ENCODE measurements at places on chromosomes 13 and 19. TPM values are rescaled to one million over a fixed set of nuclear protein-coding genes. Genes with fewer than 3 reads are reported as not detected.

The ZNF90 gene
- 3.6 TPM for total RNA-seq

GRCh38 chr13:75906315-75906714 lies 270.2 kb downstream of the LMO7 start:
- peaks cover 4% of the 10 kb centered on the region for H3K4me1 ChIP-seq
- H3K27me3 ChIP-seq: no peaks in the 10 kb centered on the region
- no peak for DNase-seq
- no peaks in the 10 kb centered on the region for H3K36me3 ChIP-seq
- no peak overlapping the region for H3K27ac ChIP-seq

- no peak overlapping the region for H3K4me3 ChIP-seq
- H3K27me3 ChIP-seq: no peaks in the 10 kb centered on the region
- peaks cover 3% of the 10 kb centered on the region for H3K4me1 ChIP-seq
- DNase-seq: no peak
Observed at GRCh38 chr19:45244133-45244794, 943 bp downstream of the EXOC3L2 start.

- H3K4me3 ChIP-seq: no peak overlapping the region
- no peak overlapping the region for H3K27ac ChIP-seq
- no peaks in the 10 kb centered on the region for H3K36me3 ChIP-seq
- peak; percentile 52 for DNase-seq
Observed at GRCh38 chr19:55304279-55304978, 20.6 kb downstream of the BRSK1 start.

- no peaks in the 10 kb centered on the region for H3K27me3 ChIP-seq
- H3K27ac ChIP-seq: no peak overlapping the region
- H3K36me3 ChIP-seq: no peaks in the 10 kb centered on the region
- no peak overlapping the region for H3K4me3 ChIP-seq
- no peaks in the 10 kb centered on the region for H3K4me1 ChIP-seq
Observed at GRCh38 chr13:108419768-108420167, 150.2 kb downstream of the TNFSF13B start.

- no peaks in the 10 kb centered on the region for H3K4me1 ChIP-seq
- H3K27ac ChIP-seq: no peak overlapping the region
- no peaks in the 10 kb centered on the region for H3K27me3 ChIP-seq
- H3K4me3 ChIP-seq: no peak overlapping the region
- DNase-seq: no peak
Observed at GRCh38 chr13:74258961-74259360, 124.8 kb upstream of the KLF12 start.

The MIA gene
- total RNA-seq: 2.0 TPM

- H3K4me3 ChIP-seq: no peak overlapping the region
- DNase-seq: no peak
- H3K27me3 ChIP-seq: no peaks in the 10 kb centered on the region
- no peaks in the 10 kb centered on the region for H3K4me1 ChIP-seq
- H3K27ac ChIP-seq: no peak overlapping the region
- H3K36me3 ChIP-seq: no peaks in the 10 kb centered on the region
Observed at GRCh38 chr13:100917011-100917410, 242.4 kb upstream of the TMTC4 start.

GRCh38 chr13:31929031-31929770 lies 102.4 kb upstream of the FRY start:
- peaks cover 5% of the 10 kb centered on the region for H3K4me1 ChIP-seq
- H3K36me3 ChIP-seq: no peaks in the 10 kb centered on the region
- no peak overlapping the region for H3K27ac ChIP-seq
- DNase-seq: no peak

DNA sequence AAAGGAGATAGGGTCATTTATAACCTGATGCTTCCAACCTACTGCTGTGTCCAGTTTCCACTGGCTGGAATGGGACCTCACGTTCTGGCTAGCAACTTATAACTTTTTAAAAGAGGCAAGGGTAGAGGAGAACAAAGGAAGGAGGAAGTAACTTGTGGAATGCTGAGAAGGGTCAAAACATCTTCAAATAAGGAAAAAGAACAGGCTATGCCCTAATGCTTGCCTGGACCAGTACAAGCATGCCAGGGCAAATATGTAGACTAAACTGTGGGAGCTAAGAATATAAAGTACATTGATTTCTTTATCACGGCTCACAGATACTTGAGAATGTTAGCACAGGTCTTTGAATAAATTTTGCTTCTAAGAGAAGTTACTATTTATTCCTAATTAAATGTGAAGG lies 1.5 kb upstream of the ZNF561 start:
- peaks cover 7% of the 10 kb centered on the region for H3K4me1 ChIP-seq
- H3K27me3 ChIP-seq: no peaks in the 10 kb centered on the region
- DNase-seq: no peak

DNA sequence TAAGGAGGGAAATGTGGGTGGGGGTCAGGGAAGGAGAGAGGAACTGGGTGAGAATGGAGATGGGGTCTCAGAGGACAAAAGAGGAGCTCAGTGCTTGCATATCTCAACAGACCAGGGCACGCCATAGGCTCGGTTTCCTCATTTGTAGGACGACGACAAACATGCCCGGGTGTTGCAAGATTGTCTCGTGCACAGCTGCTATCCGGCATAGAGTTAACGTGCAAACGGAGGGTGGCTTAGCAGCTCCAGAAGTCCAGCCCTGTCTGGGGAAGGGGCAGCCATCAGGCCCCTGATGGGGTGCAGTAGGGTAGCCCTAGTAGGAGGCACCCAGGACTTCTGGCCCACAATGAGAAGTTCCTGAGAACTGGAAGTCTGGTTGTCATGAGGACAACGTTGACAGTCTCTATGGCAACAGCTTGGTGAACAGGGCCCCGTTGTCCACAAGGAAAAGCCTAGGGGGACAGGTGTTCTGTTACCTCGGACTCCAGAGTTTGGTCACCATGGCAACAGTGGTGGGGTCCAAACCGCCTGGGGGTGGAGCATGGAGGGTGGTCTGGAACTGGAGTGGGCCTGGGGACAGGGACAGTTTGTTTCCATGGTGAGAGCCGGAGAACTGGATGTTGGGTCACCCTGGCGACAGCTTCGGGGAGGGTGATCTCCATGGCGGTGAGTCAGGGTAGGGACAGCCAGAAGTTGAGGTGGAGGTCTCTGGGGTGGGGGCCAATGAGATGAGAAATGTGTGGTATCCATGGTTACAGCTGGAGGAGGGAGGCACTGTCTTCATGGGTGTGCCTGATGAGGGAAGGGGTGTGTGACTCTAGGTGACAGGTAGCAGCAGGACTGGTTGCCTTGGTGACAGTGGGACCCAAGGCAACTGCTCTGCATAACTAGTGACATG lies 16.8 kb downstream of the TM6SF2 start:
- no peak overlapping the region for H3K4me3 ChIP-seq
- H3K27me3 ChIP-seq: no peaks in the 10 kb centered on the region
- H3K4me1 ChIP-seq: peaks cover 2% of the 10 kb centered on the region
- no peak for DNase-seq
- no peaks in the 10 kb centered on the region for H3K36me3 ChIP-seq

GRCh38 chr13:28953714-28954418 lies 133.7 kb downstream of the MTUS2 start:
- H3K4me1 ChIP-seq: no peaks in the 10 kb centered on the region

GRCh38 chr19:49829721-49830120 lies 11.6 kb downstream of the MED25 start:
- no peaks in the 10 kb centered on the region for H3K36me3 ChIP-seq
- no peak for DNase-seq
- no peak overlapping the region for H3K27ac ChIP-seq
- H3K4me1 ChIP-seq: peaks cover 3% of the 10 kb centered on the region
- no peak overlapping the region for H3K4me3 ChIP-seq
- no peaks in the 10 kb centered on the region for H3K27me3 ChIP-seq

DNA sequence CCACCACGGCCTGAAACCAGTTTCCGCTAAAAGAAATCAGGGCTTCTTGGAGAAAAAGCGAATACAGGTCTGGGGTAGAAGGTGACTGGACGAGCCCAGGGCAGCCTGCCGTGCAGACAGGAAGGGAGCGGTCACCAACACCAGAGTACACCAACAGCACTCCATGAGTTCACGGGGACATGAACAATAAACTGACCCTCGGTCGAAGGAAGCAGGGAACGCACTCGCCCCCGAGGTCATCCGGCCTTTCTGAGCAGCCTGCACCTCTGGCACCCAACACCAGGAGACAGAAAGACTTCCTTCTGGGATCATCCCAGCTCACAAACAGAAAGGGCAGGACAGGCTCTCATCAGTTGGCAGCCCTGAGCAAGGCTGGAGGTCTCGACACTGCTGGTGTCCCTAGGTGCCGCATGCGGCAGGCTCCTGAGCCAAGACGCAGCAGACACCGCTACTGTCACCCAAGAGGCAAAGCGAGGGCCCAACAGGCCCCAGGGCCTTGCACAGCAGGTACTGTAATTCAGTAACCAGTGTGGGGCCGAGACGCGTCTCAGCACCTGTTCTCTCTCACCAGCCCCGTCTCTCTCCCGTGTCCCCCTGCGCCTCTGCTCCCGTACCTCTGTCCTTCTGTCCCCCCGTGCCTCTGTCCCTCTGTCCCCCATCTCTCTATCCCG lies 18.0 kb downstream of the DCUN1D2 start:
- H3K27ac ChIP-seq: no peak overlapping the region
- H3K27me3 ChIP-seq: no peaks in the 10 kb centered on the region
- H3K4me3 ChIP-seq: no peak overlapping the region

DNA sequence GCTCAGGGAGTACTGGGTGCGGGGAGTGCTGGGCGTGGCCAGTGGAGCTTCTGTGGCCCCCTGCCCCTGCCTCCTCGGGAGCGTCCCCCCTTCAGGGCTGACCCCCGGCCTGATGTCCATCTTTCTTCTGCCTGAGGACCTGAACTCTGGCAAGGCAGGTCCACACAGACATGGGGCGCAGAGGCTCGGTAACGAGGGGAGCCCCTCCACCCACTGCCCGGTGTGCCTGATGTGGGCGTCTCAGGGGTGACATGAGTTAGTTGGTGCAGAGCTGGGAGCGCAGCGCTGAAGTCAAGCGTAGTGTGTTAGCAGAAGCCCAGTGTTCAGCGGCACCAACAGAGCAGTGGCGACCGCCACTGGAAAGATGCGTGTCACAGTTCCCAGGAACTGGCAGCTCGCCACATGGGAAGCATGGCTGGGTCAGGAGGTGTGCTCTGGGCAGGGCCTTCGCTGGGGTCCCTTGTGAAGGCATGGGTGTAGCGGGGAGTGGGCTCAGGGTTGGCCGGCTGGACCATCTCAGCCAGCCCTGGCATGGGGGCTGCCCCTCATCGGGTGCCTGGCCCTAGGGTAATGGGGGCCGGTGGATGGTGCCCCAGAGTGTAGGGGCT lies 11.5 kb downstream of the THOP1 start:
- no peak for DNase-seq
- no peaks in the 10 kb centered on the region for H3K27me3 ChIP-seq
- H3K36me3 ChIP-seq: no peaks in the 10 kb centered on the region
- H3K4me3 ChIP-seq: no peak overlapping the region
- H3K4me1 ChIP-seq: no peaks in the 10 kb centered on the region

GRCh38 chr13:73142071-73142470 lies 83.3 kb downstream of the KLF5 start:
- no peak for DNase-seq
- no peaks in the 10 kb centered on the region for H3K27me3 ChIP-seq
- H3K27ac ChIP-seq: no peak overlapping the region
- no peak overlapping the region for H3K4me3 ChIP-seq

DNA sequence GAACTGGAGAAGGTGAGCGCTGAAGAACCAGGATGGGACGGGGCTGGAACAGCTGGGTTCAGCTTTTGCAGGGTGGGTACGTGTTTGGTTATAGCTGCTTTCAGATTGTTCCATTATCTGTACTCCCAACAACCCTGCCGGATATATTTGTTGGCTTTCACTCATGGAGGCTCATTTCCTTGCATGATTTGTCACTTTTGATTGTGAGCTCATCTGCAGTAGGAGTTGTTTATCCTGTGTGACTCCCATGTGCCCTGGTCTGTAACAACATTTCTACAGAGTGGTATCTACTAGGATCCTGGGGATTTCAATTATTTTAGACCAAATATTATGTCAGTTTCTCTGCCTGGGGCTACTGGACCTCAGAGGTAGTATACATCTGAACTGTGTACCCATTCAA lies 5.4 kb downstream of the ARL11 start:
- no peaks in the 10 kb centered on the region for H3K27me3 ChIP-seq
- no peaks in the 10 kb centered on the region for H3K36me3 ChIP-seq
- H3K27ac ChIP-seq: no peak overlapping the region
- H3K4me3 ChIP-seq: no peak overlapping the region

- H3K27me3 ChIP-seq: no peaks in the 10 kb centered on the region
- DNase-seq: no peak
- no peaks in the 10 kb centered on the region for H3K4me1 ChIP-seq
- H3K27ac ChIP-seq: no peak overlapping the region
Observed at GRCh38 chr19:47124937-47125668, 5.5 kb upstream of the SAE1 start.

GRCh38 chr19:52296400-52296772 lies 583 bp upstream of the ZNF480 start:
- H3K27me3 ChIP-seq: no peaks in the 10 kb centered on the region
- peaks cover 4% of the 10 kb centered on the region for H3K4me1 ChIP-seq
- DNase-seq: no peak
- H3K27ac ChIP-seq: no peak overlapping the region

DNA sequence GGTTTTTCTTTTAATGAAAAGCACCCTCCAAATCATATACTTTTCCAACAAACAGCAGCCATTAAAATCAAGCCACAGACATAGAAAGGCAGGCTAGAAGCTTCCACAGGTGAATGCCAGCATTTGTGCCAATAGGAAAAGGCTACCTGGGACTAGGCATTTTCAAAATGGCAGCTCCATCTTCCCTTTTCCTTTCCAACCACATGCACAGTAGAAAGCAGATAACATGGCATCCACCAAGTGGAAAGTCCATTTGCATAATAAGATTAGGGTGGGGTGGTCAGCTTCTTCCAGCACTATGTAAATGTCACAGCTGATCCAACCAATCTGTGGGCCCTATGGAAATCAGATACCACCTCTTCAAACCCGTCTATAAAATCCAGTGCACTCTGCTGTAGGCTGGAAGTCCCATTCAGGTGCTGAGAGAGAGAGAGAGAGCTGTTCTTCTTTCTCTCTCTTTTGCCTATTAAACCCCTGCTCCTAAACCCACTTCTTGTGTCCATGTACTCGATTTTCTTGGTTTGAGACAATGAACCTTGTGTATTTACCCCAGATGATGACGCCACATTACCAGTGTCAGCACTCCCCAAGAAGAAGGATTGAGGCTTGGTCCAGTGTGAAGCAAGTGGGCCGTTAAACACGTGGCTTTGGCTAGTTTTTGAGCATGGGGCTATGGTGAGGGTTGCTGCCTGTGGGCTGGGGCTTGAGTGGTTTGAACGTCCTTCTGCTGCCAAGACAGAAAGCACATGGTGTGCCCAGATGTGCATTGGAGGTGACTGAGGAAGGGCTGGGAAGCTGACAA lies 24.2 kb upstream of the IGFL1 start:
- no peaks in the 10 kb centered on the region for H3K36me3 ChIP-seq
- H3K4me1 ChIP-seq: no peaks in the 10 kb centered on the region
- no peak overlapping the region for H3K4me3 ChIP-seq
- no peak for DNase-seq
- H3K27ac ChIP-seq: no peak overlapping the region

- H3K4me3 ChIP-seq: no peak overlapping the region
- no peaks in the 10 kb centered on the region for H3K36me3 ChIP-seq
- no peak overlapping the region for H3K27ac ChIP-seq
- peaks cover 17% of the 10 kb centered on the region for H3K4me1 ChIP-seq
Observed at GRCh38 chr19:54436031-54436523, 12.9 kb upstream of the LENG8 start.

GRCh38 chr19:44813070-44813840 lies 4.4 kb downstream of the BCAM start:
- DNase-seq: no peak
- H3K27me3 ChIP-seq: no peaks in the 10 kb centered on the region
- H3K4me3 ChIP-seq: no peak overlapping the region
- H3K4me1 ChIP-seq: peaks cover 8% of the 10 kb centered on the region

GRCh38 chr13:37797631-37798030 lies 71.9 kb downstream of the TRPC4 start:
- no peaks in the 10 kb centered on the region for H3K27me3 ChIP-seq
- no peaks in the 10 kb centered on the region for H3K4me1 ChIP-seq
- no peaks in the 10 kb centered on the region for H3K36me3 ChIP-seq
- no peak overlapping the region for H3K27ac ChIP-seq
- DNase-seq: no peak

The BLOC1S3 gene
- 12.6 TPM for total RNA-seq
